ENCODE measurements at places on chromosomes 16 and 17. TPM values are rescaled to one million over a fixed set of nuclear protein-coding genes. Genes with fewer than 3 reads are reported as not detected.

The NHLRC4 gene
- 4.7 TPM for total RNA-seq

The SCNN1B gene
- total RNA-seq, result not detected

The PTGES3L gene
- total RNA-seq, result 0.38 TPM

The CLEC16A gene
- 42.1 TPM for total RNA-seq

The RTN4RL1 gene
- 1.2 TPM for total RNA-seq

The CTRB2 gene
- not detected for total RNA-seq
